ENCODE measurements at places on chromosomes 1 and 21.

GRCh38 chr1:244316407-244316806, 135.3 kb downstream of the ADSS2 start:
- no peak for DNase-seq

- DNase-seq: no peak
Observed at GRCh38 chr1:94069919-94070285, 51.0 kb downstream of the ABCA4 start.

DNA sequence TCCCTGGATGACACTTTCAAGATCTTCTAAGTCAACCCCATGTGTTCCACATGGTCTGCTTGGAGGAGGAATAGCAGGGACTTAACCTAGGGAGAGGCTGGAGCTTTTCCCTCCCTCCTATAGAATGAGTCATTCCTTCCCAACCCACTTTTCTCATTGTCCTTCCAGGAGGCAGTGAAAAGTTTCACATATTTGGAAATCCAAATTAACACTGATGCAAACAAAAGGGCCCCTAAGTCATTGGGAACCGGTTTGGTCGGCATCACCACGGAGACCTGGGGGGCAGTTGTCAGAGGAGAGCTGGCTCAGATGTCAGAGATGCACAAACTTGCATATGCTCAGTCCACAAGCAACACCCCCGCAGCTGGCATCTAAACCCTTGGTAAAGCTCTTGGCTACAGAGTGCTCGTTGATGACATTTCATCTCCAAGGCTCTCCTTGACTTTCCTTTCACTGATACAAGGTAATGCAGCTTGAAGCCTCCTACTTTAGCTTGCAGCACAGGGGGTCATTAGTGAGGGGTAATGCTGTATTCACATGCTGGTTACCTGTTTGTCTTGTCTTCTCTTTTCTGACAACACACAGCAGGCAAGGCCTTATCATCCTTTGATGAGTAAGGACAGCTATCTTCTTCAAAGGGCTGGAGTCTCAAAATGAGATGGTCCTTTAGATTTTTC, 12.3 kb upstream of the LRRC8D start:
- no peak for DNase-seq

- no peak for DNase-seq
Observed at GRCh38 chr1:41884256-41885230, 34.2 kb downstream of the HIVEP3 start.

DNA sequence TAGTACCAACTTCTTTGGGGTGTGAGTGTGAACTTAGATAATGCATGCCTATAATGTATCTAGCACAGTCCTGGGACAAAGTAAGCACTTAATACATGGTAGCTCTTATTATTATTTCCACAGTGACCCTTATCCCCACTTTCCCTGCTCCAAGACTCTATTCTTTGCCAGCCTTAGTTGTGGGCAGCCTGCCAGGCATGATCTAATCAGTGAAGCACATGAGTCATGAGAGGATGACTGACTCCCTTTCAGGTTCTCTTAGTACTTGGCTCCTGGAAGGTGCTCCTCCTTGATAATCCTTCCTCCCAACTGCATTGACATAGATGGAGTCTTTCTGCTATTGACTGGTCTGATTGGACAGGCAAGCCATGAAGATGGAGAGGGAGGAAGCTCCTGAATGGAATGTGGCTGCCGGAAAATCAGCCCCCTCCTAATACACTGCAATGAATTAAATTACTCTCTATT, 17.4 kb upstream of the GNG12 start:
- no peak for DNase-seq

GRCh38 chr1:153539395-153540093, 1.2 kb downstream of the S100A5 start:
- DNase-seq: no peak

GRCh38 chr1:219088778-219089557, 84.7 kb upstream of the LYPLAL1 start:
- no peak for DNase-seq

- DNase-seq: no peak
Observed at GRCh38 chr1:241253471-241253870, 103.5 kb downstream of the RGS7 start.

DNA sequence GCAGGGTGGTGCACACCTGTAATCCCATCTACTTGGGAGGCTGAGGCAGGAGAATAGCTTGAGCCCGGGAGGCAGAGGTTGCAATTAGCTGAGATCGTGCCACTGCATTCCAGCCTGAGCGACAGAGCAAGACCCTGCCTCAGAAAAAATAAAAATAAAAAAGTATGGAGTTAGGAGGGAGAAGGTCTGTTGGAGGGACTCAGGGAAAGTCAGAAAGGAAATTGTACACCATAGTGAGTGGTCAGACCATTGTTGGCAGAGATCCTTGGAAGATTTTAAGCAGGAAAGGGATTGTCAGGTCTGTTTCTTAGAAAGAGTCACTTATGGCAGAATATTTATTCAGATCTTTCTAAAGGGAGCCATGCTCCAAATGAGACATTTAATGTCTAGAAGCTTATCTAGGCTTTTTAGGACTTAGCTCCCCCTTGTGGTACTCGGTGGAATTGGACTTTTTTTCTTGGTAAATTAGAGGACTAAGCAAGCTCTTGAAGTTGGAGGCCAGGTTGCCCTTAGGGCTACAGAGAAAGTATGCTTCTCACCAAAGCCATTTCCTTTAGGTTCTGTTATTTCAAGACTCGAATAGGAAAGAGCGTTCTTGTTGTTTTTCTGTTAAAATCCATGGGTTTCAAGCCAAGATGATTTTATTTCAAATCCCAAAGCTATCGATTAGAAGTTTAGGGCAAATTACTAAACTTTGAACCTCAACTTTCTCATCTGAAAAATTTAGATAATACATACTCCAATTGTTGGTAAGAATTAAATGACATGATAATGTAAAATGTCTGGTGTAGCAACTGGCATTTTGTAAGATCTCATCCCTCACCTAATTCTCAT, 16.5 kb downstream of the MIA3 start:
- DNase-seq: peak; percentile 64

GRCh38 chr1:34639701-34640100, 115.1 kb upstream of the GJB5 start:
- DNase-seq: no peak

- no peak for DNase-seq
Observed at GRCh38 chr21:15534450-15534886, 195.3 kb upstream of the USP25 start.

GRCh38 chr21:17359781-17360180, 153.1 kb upstream of the CXADR start:
- no peak for DNase-seq

- DNase-seq: no peak
Observed at GRCh38 chr21:31162079-31162699, 123.9 kb upstream of the KRTAP19-8 start.

DNA sequence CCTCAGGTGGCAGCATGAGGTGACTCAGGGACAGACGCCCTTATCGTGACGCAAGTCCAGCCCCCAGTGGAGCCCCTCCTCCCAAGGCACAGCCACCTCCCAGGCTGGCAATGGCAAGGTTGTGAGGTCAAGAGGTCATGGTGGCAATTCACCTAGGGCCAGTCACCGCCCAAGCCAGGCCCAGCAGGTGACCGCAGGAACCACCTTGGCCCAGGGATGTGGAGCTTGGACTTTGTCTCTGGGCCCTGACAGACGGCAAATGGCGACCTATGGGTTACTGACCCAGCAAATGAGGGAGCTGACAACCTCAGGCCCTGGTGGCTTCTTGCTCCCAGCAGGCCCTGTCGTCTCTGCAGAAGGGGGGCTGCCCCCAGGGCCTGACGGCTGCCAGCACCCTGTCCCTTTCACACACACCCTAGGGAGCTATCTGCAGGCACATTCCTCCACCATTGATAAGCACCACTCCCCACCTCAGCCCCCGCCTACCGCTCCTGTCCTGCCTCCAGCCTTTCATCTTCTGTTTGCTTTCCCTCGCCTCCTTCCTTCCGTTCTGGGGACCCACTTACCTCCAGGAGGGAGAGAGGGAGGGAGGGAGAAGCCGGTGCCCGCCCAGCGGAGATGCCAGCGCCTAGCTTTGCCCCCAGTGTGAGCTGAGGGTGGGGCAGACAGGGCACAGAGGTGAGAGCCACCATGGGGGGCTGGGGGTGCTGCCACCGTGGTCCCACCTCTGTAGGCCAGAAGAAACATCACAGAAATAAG, 12.1 kb downstream of the EPHA2 start:
- no peak for DNase-seq

DNA sequence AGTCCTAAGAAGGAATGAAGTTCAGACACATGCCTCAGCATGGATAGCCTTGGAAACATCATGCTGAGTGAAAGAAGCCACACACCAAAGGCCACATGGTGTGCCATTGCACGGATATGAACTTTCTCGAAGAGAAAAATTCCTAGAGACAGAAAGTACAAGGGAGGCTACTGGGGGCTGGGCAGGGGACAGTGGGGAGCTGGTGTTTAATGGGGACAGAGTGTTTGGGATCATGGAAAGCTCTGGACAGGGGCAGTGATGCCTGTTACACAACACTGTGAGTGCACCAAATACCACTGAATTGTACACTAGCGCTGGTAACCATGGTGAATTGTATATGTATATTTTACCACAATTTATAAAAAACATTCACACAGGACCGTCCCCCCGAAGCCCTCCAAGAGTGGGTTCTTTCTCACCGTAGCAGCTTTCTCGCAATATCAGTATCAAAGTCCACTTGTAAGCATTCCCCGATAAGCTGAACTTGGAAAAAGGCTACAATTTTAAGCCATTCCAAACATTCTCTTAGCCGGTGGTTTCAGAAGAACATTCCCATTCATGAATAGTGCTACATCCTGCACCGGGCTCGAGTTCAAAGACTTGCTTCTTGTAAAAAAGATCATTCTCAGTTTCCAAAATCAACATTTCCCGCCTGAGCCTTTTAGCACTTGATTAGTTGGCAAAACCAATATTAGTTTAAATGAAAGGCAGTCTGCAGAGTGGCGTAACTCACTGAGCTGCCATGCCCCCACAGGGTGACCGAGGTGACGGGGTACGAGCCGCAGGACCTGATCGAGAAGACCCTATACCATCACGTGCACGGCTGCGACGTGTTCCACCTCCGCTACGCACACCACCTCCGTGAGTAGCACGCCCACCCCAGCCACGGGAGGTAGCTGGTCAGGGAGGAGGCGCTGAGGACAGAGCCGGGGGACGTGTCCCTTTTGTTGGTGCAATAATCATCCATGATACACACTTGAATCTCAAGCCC, 31.7 kb downstream of the SIM2 start:
- no peak for DNase-seq

DNA sequence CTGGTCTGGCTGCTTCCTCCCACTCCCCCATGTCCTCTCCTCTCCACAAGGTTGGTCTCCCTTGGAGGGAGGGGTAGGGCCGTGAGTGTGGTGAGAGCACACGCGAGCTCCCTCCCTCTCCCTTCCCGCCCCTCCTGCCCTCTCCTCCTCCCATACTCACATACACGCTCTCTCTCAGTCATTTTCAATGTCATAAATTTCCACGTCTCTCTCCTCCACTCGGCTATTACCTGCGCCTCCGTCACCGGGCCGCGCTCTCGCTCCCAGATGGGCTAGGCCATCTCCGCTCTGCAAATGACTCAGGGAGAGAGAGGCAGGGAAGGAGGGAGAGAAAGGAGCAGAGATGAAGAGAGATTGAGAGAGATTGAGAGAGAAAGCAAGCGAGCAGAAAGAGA, 36.7 kb upstream of the DMBX1 start:
- no peak for DNase-seq

GRCh38 chr1:118396279-118396678, 211.3 kb upstream of the SPAG17 start:
- no peak for DNase-seq
